ENCODE measurements at places on chromosomes 3 and 15.

DNA sequence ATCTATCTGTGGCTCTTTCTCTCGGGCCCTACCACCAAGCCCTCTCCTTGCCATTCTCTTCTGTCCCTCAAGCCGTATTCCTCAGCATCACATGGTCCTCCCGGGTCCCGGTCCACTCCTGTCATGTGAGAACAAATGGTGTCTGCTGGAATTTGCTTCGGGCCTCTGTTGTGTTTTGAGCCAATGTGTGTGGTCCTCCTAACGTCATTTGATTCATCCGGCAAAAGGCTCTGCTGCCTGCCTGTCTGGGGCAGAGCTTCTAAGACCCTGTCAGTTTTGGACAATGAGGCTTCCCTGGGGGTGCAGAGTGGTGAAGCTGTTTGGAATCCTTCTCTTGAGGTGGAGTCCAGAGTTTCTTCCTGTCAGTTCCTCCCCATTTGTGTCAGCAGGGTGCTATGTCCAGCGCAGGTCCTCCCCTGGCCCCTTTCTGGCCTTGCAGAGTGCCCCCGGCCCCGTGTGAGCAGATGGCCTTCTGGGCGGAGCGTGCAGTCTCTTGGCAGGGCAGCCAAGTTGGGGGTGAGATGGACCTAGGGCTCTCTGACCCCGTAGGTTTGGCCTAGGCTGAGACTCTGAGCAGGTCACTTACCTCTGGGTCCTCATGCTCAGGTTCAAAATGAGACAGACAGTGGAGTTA is 93.6 kb downstream of the APBA2 start:
- no peak for DNase-seq

- no peak for DNase-seq
Measured at GRCh38 chr3:127044996-127045395, 62.1 kb downstream of the PLXNA1 start.

DNA sequence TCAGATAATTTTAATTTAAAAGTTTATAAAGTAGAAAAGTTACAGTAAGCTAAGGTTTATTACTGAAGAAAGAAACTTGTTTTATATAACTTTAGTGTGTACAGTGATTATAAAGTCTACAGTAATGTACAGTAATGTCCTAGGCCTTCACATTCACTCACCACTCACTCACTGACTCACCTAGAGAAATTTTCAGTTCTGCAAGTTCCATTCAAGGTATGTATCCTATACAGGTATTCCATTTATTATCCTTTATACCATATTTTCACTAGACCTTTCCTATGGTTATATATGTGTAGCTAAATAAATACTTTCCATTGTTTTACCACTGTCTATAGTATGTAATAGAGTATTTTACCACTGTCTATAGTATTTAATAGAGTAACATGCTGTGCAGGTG is 33.2 kb upstream of the MME start:
- DNase-seq: no peak

GRCh38 chr3:161284989-161285388 is 63.9 kb downstream of the NMD3 start:
- DNase-seq: no peak

- DNase-seq: no peak
Measured at GRCh38 chr15:42707873-42708544, 28.9 kb downstream of the CDAN1 start.

- DNase-seq: no peak
Measured at GRCh38 chr3:152669560-152669959, 165.4 kb upstream of the P2RY1 start.

GRCh38 chr3:39528844-39529243 is 61.4 kb downstream of the MOBP start:
- DNase-seq: peak; percentile 18

- no peak for DNase-seq
Measured at GRCh38 chr3:64647825-64648224, 40.0 kb downstream of the ADAMTS9 start.

- no peak for DNase-seq
Measured at GRCh38 chr3:73378207-73378606, 246.5 kb downstream of the PDZRN3 start.

DNA sequence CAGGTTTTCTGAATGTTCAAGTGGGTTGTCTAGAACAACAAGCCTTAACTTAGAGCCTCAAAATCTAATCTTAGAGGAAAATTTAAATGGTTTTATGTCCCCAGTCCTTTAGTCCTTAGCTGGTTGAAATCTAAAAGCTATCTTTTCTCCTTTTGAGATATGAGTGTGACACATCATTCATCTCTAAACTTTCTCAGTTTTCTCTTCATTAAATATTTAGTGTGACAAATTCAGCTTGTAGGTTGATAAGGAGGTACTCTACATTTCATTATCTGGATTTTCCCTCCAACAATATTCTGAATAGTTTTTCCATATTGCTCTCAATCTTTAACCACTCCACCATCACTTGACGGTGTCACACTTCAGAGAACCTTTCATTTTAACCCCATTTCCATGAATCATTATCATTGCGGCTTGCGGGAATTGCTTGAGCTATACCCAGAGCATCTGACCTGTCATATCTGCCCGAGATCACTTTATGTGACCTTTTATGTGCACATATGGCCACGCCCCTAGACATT is 16.1 kb upstream of the ATP8B4 start:
- DNase-seq: no peak

- peak; percentile 37 for DNase-seq
Measured at GRCh38 chr3:46845860-46846623, 17.2 kb downstream of the MYL3 start.

GRCh38 chr15:38795471-38796245 is 231.0 kb upstream of the RASGRP1 start:
- no peak for DNase-seq

DNA sequence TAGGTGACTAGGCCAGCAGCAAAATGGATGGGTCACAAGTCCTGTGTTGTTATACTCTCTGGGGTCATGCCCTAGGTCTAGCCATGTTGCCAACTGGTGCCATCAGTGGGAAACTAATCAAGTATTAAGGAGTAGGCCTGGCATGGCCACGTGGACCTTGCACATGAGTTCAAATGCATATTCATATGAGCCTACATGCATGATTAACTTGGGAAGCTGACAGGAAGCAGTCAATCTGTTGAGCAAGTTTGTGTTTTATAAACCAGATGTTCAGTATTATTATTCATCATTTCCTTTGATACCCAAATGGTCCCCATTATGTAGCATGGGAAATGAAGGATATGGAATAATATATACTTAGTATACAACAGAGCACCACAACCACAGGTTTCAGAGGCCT is 95.0 kb downstream of the LRTM1 start:
- DNase-seq: no peak

DNA sequence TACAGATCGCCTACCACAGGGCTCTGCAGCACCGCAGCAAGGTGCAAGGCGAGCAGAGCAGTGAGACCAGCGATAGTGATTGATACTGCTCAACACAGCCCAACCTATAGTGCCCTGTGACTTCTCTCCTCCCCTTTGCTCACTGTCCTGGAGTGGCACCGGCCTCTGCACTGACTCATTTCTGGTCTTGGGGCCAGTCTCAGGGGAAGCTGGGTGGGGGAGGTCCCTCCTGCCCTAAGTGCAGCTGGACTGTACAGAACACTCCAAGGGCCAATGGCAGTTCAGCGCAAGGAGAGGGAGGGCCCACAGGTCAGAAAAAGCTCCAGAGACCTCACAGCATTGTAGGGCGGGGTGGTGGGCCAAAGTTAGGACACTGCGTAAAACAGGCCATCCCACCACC is 2.5 kb upstream of the OGG1 start:
- DNase-seq: no peak

DNA sequence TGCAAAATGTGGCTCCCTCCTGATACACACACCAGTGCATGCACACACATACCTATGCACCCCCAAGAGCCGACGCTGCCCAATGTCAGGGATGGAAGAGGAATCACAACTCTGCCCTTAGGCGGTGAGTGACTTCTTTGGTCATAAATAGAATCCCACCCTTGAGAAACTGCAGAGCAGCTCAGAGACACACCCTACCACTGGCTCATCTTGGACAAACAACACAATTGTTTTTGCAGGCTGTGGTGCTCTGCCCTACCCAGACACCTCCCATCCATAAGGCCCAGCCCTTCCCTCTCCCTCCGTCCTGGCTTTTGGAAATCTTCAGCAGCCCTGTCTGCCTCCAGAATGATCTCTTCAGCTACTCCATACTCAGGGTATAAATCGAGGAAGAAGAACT is 73.8 kb upstream of the HRH1 start:
- no peak for DNase-seq

GRCh38 chr3:93973131-93974126 is at the start of gene PROS1:
Gene PROS1 (minus strand): TSS chr3:93973896. CDS start chr3:93973749, 147 bp downstream.
- peak; percentile 51 for DNase-seq

- no peak for DNase-seq
Measured at GRCh38 chr15:77504306-77504705, 83.6 kb downstream of the HMG20A start.

- no peak for DNase-seq
Measured at GRCh38 chr3:23808525-23808924, 2.8 kb downstream of the UBE2E1 start.

GRCh38 chr15:48374472-48374871 is 43.2 kb downstream of the DUT start:
- DNase-seq: no peak

- no peak for DNase-seq
Measured at GRCh38 chr3:46928282-46928681, 48.3 kb downstream of the CCDC12 start.

DNA sequence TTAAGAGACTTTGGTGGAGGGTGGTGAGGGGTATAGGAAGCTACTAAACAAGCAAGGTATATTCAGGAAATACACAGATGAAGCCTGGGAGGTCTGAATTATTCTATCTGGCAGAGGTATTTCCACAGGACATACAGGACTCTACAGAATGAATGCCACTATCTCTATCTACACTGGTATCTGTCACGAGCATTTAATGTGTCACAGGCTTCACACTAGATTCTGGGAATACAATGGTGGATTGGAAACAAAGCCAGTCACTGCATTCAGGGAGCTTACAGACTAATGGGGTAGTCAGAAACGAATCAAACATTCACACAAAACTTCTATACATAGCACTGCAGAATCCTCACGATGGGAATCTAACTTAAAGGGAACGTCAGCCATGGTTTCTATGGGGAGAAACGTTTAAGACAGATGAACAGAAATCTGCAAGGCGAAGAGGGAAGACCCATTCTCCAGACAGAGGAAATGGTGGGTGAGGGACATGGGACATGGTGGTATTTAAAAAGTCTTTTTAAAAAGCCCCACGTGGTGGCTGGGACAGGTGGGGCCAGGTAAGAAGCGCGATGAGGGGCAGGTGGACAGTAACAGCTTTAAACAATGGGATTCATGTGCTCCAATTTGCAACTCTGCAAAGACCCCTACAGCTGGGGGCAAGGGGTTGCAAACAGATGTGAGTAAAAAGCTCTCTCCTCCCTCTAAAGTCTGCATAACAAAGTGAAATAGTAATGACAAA is 16.5 kb downstream of the LRIG1 start:
- DNase-seq: no peak

GRCh38 chr3:15439476-15439875 is 12.1 kb downstream of the EAF1 start:
- DNase-seq: no peak

DNA sequence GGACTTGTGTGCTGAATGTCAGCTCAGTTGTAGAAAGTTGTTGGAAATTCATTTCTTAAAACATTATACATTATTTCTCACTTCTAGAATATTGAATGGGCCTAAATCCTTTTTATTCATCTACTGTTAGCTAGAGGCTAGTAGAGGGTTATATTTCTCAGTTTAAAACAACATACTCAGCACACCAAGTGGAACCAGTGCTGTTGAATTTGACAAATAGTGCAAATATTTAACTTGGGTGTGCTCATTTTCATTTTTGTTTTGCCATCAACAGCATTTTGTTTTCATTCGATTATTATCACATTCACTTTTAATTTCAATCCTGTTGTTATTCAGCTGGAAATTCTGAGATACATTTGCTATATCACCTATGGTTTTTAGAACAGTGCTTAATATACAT is 269.4 kb upstream of the PEX5L start:
- no peak for DNase-seq

DNA sequence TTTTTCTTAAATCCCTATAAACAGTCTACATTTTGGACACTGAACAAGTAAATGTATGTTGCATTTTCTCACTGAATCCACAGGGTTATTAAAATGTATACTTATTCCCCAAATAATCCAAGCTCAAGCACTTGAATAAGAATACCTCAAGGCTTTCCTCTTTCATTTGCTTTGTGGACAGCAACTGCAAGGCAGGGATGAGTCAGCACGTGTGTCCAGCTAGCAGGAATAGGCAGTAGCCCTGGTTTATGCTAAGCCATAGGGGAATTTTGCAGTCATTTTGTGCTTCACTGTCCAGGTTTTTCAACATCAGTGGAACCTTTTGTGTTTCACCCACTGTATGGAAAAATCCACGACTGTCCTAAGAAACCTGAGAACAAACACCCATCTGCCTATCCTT is 96.7 kb upstream of the KCNMB2 start:
- DNase-seq: no peak

DNA sequence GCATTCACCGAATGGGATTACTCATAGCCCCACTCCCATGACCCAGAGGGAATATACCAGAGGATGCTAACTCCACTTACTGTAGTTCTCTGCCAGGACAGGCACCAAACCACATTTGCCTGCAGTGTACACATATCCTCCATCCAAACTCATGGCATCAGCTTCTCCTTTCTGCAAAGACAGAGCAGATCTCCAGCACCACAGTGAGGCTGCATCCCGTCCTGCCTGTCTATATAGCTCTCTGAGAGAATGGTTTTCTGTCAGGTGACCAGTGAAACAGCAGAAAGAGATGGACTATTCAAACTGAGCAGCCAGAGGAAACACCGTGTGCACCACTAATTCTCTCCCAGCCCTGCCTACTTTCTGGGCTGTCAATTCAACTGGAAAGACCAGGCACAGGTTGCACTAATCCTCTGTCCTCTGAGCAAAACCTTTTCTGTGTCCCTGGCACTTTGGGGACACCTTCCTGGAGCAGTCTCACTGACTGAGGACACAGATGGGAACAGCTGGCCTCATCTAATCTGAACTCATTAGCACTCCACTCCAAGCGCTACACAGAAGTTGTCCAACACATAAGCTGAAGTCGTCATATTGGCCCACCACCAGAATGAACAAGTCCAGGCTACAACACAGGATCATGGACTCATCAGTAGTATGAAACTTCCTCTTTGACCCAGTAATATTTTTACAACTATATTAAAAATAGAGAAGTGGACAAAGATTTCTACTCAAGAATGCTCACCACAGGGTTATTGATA is 17.3 kb downstream of the LTF start:
- DNase-seq: no peak

DNA sequence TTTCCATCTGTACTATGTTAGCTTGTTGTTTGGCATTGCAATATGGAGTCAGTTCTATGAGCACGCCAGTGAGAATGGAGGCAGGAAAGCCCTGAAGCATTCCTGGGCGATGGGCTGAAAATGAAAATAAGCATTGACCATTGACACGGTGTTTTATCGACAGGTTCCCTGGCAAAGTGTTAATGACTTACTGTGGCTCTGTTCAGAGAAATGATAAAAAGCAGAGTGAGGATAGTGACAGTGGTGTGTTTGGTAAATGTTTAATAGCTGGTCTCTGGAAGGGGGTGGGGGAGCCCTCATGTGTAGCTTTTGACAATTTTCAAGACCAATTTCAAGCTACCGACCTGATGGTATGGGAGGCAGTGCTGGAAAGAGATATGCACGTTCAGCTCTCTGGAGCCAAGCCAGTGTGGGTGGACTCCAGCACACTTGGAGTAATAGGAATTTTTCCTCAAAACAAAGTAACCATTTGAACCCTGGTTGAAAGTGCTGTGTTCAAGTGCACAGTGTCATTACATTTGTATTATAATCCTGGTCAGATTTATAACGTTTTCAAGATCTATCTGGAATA is 341.7 kb upstream of the ROBO2 start:
- no peak for DNase-seq

- no peak for DNase-seq
Measured at GRCh38 chr3:130442284-130442683, 74.7 kb upstream of the COL6A6 start.
